Caco-2 (cell line): ENCODE measurements at places on chromosomes 3 and 15. TPM values are rescaled to one million over a fixed set of nuclear protein-coding genes. Genes with fewer than 3 reads are reported as not detected.
A peak's percentile ranks its signal among the peaks of the same experiment; 100 is the strongest.

DNA sequence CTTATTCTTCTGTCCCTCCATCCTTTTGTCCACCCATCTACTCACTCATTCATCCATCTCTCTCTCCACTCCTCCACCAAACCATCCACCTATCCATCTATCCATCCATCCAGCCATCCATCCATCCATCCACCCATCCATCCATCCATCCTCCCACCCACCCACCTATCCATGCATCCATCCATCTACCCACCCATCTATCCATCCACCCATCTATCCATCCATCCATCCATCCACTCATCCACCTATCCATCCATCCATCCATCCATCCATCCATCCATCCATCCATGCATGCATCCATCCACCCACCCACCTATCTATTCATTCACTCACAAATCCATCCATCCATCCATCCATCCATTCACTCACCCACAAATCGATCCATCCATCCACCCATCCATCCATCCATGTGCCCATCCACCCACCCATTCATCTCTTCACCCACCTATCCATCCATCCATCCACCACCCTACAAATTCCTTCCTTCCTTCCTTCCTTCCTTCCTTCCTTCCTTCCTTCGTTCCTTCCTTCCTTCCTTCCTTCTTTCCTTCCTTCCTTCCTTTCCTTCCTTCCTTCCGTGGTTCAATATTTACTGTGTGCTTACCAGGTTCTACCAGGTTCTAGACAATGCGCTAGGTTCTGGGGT is 17.3 kb downstream of the ATP2B2 start:
- no peak for DNase-seq

GRCh38 chr15:70870051-70870450 is 16.1 kb upstream of the LARP6 start:
- no peak for DNase-seq

RRP9 gene
- total RNA-seq, result 39.1 and 43.0 TPM in 2 replicates

SLC9C1 gene
- total RNA-seq, result 0.23 TPM in 1 of 2 replicates, not detected in the other

- peak; percentile 92 for DNase-seq
Measured at GRCh38 chr15:57551715-57552677, 39.7 kb upstream of the MYZAP start.

- DNase-seq, result no peak
Measured at GRCh38 chr3:179682426-179683080, 29.7 kb downstream of the USP13 start.

- DNase-seq, result peak; percentile 72
Measured at GRCh38 chr3:50652709-50653108, 22.0 kb upstream of the DOCK3 start.

DNA sequence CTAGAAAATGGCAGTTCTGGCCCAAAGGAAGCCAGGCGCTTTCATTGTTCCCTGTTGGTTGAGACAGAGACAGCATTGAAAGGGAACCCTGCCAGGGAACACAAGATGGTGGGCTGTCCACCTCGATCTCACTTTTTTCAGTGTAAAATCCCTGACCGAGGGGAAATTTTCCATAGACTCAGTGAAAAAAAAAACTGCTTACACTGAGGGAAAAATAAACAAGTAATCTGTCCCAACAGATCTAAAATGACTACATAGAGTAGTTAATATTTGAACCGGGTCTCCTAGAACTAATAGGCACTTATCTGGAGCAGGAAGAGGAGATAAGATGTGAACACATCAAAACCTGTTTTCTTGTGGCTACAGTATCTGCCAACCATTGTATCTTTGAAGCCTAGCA is 763.4 kb upstream of the GOLIM4 start:
- peak; percentile 43 for DNase-seq

WNT7A gene
- total RNA-seq, result 0.58 and 1.1 TPM in 2 replicates

GRCh38 chr15:72521682-72522081 is 47.6 kb downstream of the ARIH1 start:
- DNase-seq, result no peak

DNA sequence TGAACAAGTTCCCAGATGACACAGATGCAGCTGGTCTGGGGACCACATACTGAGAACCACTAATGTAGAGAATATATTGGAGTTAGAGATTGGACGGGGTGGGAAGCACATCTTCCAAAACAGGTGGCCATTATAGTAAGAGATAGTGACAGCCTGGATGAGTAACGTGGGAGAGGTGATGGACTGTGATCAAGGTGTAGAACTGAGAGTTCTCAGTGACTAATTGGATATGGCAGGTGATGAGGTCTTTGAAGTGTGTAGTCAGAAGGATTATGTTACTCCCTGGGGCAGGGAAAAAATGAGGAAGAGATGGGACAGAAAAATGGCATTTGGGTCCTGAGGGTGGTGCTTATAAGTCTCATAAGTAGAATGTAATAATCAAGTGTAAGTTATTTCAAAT is 66.6 kb downstream of the KCNMB2 start:
- no peak for DNase-seq

GRCh38 chr3:52002748-52003147 is 7.1 kb upstream of the RPL29 start:
- DNase-seq, result no peak

UQCC5 gene
- 35.0 and 38.6 TPM in 2 replicates for total RNA-seq

DNA sequence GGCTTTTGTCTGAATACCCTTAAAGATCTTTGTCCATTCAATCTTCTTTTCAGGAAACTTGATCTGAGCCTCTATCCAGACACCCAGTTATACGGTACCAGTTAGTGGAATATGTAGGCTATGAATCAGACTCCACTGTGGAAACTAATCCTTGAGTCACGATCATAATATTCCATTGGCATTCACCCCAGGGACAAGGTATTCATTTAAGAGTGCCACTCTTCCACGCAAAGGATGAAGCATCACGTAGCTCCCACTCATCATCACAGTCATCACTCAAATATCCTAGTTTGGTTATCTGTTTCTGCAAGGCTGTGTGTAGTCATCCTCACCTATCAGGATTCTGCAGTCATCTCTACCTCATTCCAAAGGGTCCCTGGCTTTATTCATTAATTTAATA is 85.6 kb downstream of the NEDD4 start:
- DNase-seq, result no peak

DNA sequence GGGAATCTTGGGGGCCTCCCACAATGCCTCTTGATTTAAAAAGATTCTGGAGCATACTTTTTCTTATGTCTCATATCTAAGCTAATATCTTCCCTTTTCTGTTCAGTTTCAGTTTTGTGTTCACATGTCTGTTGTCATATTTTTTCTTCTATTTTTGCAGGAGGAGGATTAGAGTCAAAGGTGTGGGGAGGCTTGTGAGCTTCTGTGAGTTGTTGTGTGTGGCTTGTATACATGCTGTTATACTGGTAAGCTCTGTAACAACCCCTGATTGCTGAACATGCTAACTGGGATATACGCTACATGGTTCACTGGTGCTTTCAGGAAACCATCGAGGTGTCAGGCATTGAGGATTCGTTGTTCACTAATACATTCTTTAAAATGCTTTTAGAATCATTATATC is 83.5 kb downstream of the SLC25A26 start:
- no peak for DNase-seq

DNA sequence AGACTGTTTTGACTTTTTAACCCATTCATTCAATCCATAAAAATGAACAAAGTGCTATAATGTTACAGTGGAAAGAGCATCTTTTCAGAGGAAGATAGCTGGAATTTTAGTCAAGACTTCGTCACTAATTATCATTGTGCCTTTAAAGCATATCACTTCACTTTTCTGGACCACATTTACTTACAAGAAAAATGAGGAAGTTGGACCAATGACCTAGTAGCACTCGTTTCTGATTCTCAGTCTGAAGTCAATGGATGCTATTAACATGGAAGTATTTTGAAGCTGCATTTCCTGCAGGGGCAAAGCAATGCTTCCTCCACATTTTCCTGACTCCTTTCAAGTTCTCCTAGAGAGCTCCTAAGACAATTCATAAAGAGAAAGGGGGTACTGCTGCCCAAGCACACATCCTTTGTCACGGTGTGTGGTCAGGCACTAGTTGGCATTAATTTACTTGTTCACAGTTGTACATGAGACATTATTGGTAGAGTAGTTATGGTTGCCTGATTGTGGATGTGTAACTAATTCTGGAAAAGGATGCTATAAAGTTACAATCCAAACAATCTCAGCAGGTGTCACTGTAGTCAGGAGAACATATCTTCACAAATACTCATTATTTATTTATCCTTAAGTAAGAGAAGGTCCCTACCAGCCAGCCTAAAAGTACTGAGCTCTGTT is 1049.1 kb downstream of the FHIT start:
- DNase-seq, result no peak

DNA sequence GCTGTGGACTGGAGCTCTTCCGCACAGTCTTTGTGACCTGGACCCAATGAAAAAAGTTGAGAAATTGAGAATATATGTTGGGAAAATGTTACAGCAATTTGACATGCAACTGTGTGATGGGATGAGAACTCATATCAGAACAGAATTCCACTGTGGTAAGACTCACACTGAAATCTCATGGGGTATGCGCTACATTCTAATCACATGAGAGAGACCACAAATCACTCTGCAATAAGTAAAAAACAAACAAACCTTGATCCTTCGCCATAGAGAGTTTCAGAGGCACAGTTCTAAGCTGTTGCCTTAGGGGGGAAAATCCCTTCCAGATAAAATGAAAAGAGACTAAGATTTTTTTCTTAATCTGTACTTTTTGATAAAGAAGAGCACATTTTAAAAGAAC is 37.3 kb downstream of the LMCD1 start:
- DNase-seq, result no peak

PIERCE2 gene
- total RNA-seq, result 1.3 TPM in 1 of 2 replicates, not detected in the other

DAZL gene
- not detected in 2 replicates for total RNA-seq

P2RY13 gene
- total RNA-seq, result not detected in 2 replicates

CACNA1D gene
- total RNA-seq, result 13.3 and 15.6 TPM in 2 replicates

DNA sequence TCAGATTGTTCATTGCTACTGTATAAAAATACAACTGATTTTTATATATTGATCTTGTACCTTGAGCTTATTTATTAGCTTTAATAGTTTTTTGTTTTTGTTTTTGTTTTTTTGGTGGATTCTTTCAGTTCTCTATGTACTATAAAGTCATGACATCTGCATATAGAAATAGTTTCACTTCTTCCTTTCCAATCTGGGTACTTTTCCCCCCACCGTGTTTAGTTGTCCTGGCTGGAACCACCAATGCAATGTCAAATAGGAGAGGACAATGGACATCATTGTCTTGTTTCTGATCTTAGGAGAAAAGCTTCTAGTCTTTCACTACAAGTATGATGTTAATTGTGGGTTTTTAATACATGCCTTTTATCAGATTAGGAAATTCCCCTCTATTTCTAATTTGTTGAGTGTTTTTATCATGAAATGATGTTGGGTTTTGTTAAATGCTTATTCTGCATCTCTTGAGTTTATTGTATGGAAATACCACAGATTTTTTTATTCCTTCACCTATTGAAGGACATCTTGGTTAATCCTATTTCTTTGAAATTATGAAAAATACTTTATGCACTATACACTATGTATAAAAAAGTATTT is 2.8 kb upstream of the XCR1 start:
- DNase-seq, result no peak

DNA sequence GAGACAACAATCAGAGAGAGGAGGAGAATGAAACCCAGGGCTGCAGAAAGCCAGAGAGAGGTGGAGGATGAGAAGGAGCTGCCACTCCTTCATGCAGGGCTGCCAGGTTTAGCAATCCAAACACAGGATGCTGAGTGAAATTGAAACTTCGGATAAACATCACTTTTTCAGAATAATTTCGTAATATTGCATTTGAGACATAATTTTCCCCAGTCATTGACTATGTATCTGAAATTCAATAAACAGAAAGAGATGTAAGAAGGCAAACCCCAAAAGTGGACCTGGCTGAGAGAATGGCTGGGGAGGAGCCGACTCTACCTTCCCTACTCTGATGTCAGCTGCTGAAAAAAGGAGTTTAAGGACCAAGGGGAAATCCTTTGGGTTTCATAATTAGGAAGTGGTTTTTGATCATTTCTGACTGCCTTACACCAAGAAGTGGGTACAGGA is 33.8 kb downstream of the SLC9A9 start:
- no peak for DNase-seq

RHOV gene
- 3.2 and 4.4 TPM in 2 replicates for total RNA-seq

DNA sequence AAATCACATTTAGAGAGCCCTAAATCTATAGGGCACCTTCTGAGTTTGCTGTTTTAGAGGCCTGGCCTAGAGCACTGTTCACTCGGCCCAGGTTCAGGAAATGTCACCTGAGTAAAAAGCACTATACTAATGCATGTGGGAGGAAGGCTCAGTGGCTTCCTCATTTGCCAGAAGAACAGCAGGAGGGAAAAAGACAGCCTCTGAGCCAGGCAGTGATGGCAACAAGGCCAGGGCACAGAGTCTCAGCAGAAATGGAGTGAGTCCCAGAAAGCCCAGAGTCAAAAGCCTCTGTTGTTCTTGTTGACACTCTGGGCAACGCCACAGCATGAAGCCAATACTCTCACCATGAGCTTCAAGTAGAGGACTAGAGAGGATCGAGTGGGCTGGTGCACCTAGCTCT is 25.9 kb downstream of the LTF start:
- no peak for DNase-seq

DNA sequence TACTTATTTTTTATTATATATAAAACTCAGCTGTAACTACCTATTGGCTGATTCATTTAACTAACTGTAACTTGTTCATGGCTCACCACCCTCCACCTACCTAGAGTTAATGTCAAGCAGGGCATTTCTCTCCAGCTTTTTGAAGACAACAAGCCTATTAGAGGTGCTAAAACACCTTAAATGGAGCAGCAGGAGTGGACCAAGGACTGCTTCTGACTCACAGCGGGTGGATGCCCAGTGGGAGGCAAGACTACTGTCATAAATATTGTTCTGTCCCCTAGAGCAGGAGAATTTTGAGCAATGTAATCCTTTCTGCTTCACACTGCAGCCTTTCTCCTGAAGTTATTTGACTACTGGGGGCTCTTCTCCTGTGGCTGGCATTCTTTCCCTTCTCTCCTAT is 146.9 kb downstream of the CLSTN2 start:
- no peak for DNase-seq

GRCh38 chr3:188722963-188723362 is 448.8 kb upstream of the TPRG1 start:
- no peak for DNase-seq

GRCh38 chr15:33675246-33675645 is 293.1 kb upstream of the CHRM5 start:
- no peak for DNase-seq

UCN2 gene
- 0.54 TPM in 1 of 2 replicates, not detected in the other for total RNA-seq

DNA sequence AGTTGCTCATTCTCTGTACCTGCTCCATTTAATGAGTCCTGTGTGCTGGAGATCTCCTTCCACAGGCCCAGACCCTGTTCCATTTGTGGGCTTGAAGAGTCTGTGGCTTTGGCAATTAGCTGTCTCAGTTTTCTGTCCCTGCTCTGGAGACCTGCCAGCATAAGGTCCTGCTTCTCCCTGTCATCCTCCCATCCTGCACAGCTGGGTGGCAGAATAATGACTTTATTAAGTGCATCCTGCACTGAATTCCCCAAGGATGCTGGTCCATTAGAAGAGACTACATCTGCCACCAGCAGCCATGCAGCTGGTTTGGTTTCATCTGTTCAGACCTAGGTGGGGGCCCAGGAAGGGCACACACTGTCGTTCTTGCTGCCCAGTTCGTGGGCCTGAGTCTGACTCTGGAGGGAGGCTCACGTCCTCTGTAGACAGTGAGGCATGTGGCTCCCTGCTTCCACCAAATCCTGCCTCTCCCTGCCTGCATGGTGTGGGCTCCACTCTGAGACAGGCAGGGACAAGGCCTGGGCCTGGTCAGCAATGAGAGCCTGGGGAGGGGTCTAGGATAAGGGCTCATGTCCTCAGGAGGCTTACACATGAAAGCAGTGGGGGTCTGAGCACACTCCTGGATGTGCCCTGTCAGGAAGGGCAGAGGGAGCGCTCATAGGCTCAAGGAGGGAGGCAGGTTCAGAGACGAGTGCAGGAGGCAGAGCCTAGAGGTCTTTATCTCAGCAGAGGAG is 78.4 kb upstream of the PRR23E start:
- DNase-seq, result no peak

GLDN gene
- total RNA-seq, result 0.82 and 1.1 TPM in 2 replicates
